ENCODE measurements at places on chromosomes 7 and 10.
A peak's percentile ranks its signal among the peaks of the same experiment; 100 is the strongest.

DNA sequence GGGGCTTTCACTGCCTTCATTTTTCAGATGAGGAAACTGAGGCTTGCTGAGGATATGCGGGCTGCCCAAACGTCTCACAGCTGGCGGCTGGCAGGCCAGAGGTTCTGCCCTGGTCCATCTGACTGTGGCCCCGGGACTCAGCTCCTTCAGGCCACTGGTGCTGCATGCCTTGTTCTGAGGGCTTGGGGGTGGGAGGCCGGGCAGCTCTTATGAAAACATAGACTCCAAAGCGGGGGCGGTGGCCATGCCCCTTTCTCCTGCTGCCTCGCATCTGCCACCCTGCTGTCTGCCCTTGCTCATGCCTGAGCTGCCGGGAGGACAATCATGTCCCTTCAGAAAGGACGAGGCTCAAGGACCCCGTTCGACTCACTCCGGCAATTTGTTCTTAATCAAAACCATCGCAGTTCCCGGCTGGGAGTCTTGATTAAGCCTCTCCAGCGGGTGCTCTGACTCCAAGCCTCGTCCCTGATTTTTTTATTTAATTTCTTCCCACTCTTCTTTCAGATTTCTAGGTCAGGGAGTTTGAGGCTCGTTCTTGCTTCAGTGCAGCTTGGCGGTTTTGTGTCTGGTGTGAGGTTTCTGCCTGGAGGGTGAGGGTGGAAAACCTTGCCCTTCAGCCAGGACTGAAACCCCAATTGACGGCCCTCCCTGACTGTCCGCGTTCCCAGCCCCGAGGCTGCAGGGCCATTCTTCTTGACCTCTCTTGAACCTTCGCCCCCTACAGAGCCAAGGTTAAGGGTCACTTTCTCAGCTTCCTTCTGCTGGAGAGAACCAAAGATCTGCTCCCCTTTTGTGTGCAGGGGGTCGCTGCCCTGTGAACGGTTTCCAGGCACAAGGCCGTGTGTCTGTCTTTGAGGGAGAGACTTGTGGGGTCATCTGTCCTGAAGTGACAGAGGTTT is 120.8 kb downstream of the DNAJB6 start:
- no peak for DNase-seq

DNA sequence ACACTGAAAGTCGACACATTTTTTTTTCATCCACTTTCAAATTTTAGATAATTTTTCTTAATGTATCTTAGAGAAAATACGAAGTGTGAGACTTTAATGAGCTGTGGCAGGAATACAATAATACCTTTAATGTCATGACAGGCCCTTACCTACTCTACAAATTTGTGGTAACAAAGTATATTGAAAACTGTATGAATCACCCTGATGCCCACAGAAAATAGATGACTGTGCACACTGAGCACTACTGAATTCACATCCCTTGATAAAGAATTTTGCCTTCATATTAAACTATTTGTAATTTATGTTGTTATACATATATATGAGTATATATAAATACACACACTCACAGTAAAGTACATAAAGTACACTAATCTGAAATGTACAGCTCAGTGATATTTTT is 51.7 kb downstream of the AKR1D1 start:
- no peak for DNase-seq

GRCh38 chr7:13822678-13823077 is 166.8 kb downstream of the ETV1 start:
- no peak for DNase-seq

DNA sequence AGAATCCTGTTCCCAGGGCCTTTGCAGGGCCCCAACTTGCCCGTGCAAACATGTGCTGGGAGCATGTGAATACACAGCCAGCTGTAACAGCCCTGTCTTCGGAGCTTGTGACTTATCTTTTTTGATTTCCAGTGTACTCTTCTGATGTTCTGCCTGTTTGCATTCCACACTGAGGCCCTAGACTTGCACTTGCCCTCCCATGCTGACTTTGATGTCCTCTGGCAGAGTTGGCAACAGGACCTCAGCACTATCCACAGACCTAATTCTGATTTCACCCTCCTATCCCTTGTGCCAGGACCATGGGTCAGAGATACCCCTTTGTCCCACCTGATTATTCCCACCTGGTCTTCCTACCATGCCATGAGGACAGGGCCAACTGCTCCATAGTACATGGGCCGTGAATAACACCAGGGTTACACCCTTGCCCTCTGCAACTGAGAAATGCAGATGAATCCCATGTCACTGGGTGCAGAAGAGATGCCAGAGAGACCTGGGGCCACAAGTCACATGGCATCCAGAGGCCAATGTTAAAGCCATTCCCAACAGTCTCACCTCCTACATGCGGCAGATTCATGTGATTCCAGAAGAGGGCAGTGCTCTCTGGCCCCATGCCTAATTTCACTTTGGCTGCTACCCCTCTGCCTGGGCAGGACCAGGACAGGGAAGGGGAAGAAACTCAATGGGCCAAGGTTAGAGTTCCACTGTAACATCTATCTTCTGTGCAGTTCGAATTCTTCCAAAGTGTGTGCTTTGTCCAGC is 43.0 kb downstream of the SCRN1 start:
- peak; percentile 26 for DNase-seq

GRCh38 chr7:35485436-35485835 is 209.5 kb downstream of the HERPUD2 start:
- no peak for DNase-seq

GRCh38 chr10:6382081-6382480 is 179.3 kb downstream of the PFKFB3 start:
- DNase-seq: peak; percentile 41

DNA sequence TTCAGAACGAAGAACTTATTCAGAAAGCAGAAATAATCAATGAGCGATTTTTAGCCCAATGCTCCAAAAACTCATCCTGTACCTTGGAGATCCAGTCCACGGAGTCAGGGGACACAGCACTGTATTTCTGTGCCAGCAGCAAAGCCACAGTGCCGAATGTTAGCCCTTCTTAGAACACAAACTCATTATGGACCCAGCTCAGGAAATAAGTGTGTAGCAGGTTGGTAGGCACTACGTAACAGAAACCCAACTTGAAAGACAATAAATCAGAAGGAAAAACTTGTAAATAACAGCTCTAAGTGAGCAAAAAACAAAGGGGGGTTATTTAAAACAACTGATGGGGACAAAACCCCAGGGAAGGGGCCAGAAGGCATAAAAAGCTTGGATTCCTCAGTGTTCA is 112.0 kb upstream of the PRSS1 start:
- no peak for DNase-seq

GRCh38 chr10:132965411-132966057 is 23.2 kb upstream of the CFAP46 start:
- DNase-seq: no peak

- DNase-seq: peak; percentile 73
Observed at GRCh38 chr10:102782673-102783551, 39.2 kb downstream of the WBP1L start.

GRCh38 chr10:76632767-76633051 is 1004.9 kb downstream of the KCNMA1 start:
- DNase-seq: no peak

DNA sequence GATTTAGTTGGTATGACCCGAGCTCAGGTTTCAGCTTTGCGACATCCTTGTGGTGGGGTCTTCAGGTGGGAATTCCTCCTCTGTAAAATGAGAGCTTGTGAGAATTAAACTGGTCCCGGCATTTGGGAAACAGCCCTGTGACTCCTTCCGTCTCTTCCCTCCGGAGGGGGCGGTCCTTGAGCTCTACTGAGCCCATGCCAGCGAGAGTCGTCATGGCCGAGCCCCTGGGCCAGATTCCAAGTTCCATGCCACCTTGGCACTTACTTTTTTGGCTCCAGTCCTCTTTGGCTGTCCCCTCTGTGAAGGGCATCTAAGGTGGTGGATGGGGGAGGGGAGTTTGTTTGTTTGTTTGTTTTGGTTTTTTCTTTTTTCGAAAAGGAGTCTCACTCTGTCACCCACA is 47.6 kb downstream of the GTF2IRD1 start:
- no peak for DNase-seq

DNA sequence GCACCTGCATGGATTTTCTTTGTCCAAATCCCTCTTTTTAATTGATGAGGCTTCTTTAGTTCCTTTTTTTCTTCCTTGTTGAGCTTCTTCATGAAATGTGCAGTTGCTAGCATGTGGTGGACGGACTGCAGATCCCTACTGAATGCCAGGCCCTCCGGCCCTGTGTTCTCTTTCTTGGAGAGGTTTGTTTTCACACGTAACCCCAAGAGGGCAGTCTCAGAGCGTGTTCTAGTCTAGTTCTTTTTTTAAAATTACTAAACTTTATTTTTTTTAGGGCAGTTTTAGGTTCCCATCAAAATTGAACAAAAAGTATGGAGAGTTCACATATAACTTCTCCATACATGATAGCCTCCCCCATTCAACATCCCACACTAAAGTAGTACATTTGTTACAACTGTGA is 190.0 kb downstream of the CFTR start:
- DNase-seq: no peak

DNA sequence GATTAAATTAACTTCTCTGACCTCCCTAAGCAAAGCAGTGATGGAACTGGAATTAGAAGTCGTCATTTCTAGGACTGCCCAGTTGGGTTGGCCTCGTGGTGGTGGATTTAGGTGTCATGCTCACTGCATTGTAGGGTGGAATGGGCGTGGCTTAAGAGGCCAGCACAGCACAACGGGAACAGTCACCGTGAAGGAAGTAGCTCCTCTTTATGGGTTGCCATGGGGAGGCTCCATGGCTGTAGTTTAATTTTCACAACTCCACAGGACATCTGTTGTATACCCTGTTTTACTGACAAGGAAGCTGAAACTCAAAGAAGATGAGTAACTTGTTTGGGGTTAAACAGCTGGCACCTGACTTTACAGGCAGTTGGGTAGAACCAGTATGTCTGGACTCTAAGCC is 208.3 kb downstream of the CELF2 start:
- no peak for DNase-seq
